Effector CD4-positive, alpha-beta T cell (primary cell): ENCODE measurements at places on chromosomes 5 and 9.

DNA sequence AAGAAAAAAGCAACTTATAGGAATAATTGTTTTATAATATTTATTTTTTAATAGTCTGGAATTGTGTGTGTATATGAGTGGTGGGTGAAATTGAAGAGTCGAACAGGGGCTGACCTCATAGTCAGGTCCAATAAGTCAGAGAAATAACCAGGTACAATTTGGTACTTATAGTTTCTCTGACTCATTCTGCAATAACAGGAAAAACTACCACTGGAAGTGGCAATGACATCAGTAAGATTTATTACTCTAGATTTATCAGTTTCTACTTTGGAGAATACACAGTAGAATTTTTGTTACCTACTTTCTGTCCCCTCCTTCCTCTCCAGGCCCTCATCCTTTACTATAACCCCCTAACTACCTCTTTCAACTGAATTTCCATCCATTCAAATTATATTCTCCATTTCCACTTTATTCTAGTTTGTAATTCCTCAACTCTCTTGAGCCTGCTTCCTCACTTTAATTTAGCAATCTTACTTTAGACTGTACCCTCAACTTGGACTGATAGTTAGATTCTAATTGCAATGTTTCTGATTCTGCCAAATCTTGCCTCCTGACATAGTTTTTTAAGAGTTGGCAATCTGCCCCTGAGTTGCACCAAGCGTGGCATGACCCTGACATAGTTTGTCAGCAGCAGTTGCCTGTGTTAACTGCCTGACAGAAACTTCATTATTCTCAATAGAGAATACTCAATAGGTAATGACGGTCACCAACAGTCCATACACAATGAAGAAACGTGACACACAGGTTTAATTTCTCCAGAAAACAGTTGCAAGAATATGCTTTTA is 475.3 kb upstream of the RIOK2 start:
- no peak for DNase-seq

- DNase-seq = no peak
Measured at GRCh38 chr9:73515216-73515615, 363.6 kb downstream of the ANXA1 start.

GRCh38 chr5:96176022-96176421 is 214.4 kb upstream of the ELL2 start:
- DNase-seq = no peak

DNA sequence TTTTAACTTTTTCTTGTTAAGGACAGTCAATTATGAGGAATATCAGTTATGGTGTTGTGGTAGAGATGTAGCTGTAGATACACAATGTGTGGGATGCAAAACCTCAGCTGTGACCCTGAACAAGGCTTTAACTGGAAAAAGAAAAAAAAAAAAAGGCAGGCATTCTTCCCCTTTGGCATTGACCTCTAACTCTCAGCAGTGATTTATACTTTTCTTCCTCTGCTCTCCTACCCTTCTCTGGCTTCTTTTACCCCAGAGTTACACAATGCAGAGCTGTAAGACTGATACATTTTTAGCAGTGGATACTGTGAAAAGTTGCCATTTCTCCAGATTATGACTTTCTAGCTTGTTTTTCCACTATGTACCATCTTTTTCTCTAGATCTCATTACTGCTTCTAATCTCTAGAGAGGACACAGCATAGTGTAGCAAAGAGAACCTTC is 2.0 kb downstream of the CTNNAL1 start:
- no peak for DNase-seq

DNA sequence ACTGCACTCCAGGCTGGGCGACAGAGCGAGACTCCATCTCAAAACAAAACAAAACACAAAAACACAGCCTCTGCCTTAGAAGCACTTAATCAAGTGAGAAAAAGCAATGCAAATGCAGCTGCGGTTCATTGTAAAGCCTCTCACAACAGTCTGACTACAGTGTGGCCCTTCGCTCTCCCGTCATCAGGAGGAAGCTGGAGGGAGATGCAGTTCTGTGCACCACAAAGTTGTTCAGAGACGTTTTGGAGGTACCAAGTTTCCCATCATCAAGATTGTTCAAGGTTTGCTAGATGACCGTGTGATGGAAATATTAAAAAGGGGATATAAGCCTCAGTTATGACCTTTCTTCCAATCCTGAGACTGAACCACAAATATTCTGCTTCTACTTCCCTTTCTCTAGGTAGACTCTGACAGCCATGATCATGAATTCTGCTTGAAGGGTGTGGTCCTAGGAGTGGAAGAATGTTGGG is 40.9 kb downstream of the SEC61B start:
- no peak for DNase-seq

DNA sequence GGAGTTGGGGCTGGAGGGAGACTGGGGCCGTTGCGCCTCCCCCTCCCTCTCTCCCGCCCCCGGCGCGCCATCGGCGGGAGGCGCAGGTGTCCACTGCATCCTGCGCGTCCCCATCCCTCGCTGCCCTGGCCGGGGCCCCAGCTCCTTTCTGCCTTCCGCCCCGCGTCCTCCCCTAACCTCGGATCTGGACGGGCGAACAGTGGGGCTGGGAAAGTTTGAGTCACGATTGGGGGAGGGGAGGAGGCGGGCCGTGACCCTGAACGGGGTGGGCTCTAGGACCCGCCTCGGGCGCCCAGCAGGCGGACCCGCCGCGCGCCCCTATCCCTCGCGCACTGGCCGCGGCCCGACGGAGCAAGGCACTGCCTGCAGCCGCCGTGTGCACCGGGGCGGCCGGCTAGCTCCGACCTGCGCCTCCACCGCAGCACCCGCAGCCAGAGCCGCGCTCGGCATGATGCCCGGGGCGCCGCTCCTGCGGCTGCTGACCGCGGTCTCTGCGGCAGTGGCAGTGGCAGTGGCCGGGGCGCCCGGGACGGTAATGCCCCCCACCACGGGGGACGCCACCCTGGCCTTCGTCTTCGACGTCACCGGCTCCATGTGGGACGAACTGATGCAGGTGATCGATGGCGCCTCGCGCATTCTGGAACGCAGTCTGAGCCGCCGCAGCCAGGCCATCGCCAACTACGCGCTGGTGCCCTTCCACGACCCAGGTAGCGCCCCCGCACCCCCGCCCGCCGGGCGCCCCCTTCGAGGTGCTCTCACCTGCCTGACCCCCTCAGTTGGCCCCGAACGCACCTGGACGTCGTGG is at the start of gene HMCN2:
Gene HMCN2 (plus strand): TSS at position 330 of the 805 bp plus-strand sequence. CDS start 119 bp downstream, at position 449.
- no peak for DNase-seq

DNA sequence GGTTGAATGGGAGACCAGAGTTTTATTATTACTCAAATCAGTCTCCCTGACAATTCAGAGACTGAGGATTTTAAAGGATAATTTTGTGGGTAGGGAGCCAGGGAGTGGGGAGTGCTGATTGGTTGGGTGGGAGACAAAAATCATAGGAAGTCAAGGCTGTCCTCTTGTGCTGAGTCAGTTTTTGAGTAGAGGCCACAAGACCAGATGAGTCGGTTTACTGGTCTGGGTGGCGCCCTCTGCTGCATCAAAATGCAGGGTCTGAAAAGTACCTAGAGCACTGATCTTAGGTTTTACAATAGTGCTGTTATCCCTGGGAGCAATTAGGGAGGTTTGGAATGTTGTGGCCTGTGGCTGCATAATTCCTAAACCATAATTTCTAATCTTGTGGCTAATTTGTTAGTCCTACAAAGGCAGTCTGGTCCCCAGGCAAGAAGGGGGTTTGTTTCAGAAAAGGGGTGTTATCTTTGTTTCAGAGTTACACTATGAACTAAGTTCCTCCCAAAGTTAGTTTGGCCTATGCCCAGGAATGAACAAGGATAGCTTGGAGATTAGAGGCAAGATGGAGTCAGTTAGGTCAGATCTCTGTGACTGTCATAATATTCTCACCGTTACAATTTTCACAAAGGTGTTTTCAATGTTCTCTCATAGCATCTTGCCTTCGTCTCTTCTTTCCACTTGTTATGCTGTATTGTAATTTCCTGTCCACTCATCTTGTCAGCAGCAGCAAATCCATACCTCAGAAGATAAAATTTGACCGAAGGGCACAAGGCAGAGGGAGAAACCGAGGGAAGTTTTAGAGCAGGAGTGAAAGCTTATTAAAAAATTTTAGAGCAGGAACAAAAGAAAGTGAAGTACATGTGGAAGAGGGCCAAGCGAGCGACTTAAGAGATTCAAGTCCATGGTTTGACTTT is 59.2 kb upstream of the CLINT1 start:
- DNase-seq = peak; percentile 30

- DNase-seq = no peak
Measured at GRCh38 chr5:64384765-64385164, 121.0 kb upstream of the RGS7BP start.

GRCh38 chr9:98572054-98572627 is 136.6 kb downstream of the GABBR2 start:
- DNase-seq = no peak

DNA sequence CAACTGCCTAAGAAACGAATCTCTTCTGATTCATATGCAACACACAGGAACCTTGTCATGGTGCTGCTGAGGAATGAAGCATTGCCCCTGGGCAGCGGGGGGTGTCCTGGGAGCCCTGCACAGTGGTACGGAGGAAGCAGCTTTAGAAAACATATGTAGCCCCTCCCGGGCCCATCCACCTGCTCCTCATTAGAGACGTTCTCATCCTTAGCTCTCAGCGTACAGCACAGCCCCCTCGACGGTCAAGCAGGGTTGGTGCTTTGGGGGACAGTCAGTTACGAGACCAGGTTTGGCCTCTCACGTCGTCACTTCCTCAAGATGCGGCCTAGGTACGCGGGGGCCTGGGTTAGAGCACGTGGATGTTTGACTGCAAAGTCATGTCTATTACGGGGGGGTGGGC is 28.4 kb upstream of the LAMC3 start:
- no peak for DNase-seq

DNA sequence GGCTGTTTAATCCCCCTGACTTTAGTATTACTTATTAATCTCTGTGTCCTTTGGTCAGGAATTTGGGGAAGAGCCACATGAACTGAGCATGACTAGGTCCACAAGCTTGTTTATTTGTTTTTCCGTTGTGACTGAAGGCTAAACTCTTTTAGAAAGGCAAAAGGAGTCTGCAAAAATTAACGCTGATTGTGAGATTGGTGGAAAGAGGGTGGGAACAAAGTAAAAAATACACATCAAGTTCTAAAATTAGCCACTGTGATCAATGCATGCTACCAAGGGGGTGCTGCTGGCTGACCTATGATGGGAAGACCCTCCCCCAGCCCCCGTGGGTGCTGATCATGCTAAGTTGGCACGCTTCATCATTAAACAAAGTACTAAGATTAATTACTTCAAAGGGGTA is 356.8 kb downstream of the ADGRV1 start:
- no peak for DNase-seq

GRCh38 chr5:157167214-157167621 is 1.2 kb upstream of the GARIN3 start:
- no peak for DNase-seq

- peak; percentile 77 for DNase-seq
Measured at GRCh38 chr9:35658137-35658967, at the start of gene CCDC107. TSS of gene CCDC107 (plus strand) at chr9:35658292. CDS start at chr9:35658380, 88 bp downstream.

DNA sequence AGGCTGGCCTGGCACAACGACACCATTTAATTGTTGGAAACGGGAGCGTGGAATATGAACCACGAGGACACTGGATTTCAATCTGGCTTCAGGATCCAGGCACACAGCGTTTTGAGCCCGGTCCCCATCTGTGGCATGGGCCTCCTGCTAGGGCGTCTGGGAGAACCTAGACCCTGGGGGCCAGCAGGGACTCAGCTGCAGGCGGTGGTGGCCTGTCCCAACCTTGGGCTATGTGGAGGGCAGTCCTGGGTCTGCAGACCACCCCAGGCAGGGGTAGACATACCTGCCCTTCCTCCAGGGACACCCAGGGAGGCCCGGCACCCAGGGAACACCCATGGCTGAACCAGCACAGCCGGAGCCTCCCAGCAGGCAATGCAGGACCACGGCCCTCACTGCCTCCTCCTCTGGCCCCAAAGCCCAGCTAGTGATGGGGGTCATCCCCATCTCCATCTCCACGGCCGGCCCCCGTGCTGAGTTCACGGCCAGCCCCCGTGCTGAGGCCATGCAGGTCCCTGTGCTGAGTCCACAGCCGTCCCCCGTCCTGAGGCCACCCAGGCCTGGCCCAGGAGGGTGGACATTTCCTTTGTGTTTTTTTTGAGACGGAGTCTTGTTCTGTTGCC is 18.5 kb upstream of the UBAC1 start:
- no peak for DNase-seq

- no peak for DNase-seq
Measured at GRCh38 chr9:136095070-136096058, at the start of gene NACC2. TSS of gene NACC2 (minus strand) at chr9:136095289. CDS start at chr9:136050521, 44,768 bp downstream.

GRCh38 chr5:83857341-83857740 is 136.7 kb upstream of the HAPLN1 start:
- DNase-seq = no peak

- DNase-seq = no peak
Measured at GRCh38 chr5:169222934-169223594, 77.9 kb downstream of the SLIT3 start.

GRCh38 chr5:122142480-122143164 is 13.3 kb downstream of the ZNF474 start:
- DNase-seq = no peak

- DNase-seq = no peak
Measured at GRCh38 chr5:176888016-176888864, 10.9 kb downstream of the HK3 start.

GRCh38 chr5:8376478-8376877 is 507.5 kb downstream of the MTRR start:
- no peak for DNase-seq

DNA sequence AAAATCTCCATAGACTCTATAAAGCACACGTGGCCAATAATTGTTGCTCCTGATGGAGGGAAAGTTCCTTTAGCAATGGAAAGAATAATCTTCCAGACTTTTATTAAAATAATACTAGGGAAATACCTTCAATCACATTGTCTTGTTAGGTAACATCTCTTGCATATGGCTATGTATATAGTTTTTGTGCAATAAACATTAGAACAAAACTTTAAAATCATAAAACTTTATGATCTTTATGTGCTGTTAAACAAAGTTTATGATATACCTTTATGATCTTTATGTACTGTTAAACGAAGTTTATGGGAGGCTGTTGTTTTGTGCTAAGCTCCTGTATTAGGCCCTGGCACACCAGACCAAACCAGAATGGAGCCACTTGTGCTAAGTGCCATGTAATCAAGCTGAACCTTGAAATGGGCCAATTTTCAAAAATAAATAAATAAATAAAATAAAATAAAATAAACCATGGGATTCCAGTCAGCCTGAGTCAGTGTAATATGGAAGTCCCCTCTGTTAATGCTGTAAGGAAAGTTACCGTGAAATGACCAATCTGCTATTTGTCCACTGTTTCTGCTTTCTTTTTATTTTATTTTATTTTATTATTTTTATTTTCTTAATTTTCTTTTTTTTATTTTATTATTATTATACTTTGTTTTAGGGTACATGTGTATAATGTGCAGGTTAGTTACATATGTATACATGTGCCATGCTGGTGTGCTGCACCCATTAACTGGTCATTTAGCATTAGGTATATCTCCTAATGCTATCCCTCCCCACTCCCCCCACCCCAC is 431.3 kb downstream of the SPATA31D1 start:
- no peak for DNase-seq
